DMS153 (cell line): ENCODE measurements at places on chromosomes 5 and 9.

DNA sequence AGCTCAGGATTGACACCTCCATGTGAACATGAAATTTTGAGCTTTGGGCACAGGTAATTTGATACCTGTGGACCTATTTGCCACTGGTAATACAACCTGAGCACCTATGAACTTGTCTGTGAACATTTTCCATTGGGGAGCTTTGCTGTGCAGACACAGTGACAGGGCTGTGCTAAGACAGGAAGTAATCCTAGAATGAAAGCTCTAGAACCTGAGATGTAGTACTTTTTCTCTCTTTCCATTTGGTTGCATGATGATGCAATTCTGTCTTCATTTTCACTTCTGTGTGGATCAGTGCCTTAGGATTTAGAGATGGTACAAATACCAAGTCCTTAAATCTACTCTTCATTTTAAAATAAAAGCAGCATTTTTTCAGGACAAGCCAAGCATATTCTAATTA, 216.9 kb downstream of the NR3C1 start:
- DNase-seq: no peak

- DNase-seq: no peak
Measured at GRCh38 chr9:546797-547223, 294.7 kb upstream of the DMRT1 start.

DNA sequence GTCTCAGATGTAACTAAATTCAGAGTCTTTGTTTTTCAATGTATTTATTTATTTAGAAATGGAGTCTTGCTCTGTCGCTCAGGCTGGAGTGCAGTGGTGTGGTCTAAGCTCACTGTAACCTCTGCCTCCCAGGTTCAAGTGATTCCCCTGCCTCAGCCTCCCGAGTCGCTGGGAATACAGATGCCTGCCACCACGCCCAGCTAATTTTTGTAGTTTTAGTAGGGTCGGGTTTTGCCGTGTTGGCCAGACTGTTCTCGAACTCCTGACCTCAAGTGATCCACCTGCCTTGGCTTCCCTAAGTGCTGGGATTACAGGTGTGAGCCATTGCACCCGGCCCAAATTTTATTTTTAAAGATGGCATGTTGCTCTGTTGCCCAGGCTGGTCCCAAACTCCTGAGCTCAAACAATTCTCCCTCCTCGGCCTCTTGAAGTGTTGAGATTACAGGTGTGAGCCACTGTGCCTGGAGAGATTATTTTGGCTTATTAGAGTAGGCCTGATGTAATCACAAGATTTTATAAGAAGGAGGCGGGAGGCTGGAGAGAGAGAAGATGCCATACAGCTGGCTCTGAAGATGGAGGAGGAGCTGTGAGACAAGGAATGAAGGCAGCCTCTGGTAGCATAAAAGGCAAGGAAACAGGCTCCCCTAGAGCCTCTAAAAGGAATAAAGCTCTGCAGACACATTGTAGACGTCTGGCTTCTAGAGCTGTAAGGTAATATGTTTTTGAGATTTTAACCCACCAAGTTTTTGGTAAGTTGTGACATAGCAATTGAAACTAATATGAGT, 12.9 kb upstream of the KLF9 start:
- DNase-seq: no peak

DNA sequence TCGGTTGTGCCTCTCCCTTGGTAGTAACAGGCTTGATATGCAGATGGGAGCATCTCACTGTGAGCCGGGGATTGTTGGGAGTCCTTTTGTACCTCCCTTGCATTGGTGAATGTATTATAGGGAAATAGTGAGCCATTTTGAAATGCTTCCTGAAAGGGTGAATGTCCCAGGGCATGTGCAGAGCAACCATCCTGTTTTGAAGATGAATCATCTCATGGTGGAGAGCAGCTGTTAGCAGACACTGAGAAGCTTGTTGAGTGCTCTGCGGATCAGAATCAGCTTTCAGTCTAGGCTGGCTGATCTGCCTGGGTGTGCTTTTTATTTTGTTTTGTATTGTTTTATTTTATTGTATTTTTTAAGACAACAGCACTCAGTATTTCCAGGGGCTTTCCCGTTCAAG, 29.7 kb downstream of the SLC36A1 start:
- DNase-seq: no peak

DNA sequence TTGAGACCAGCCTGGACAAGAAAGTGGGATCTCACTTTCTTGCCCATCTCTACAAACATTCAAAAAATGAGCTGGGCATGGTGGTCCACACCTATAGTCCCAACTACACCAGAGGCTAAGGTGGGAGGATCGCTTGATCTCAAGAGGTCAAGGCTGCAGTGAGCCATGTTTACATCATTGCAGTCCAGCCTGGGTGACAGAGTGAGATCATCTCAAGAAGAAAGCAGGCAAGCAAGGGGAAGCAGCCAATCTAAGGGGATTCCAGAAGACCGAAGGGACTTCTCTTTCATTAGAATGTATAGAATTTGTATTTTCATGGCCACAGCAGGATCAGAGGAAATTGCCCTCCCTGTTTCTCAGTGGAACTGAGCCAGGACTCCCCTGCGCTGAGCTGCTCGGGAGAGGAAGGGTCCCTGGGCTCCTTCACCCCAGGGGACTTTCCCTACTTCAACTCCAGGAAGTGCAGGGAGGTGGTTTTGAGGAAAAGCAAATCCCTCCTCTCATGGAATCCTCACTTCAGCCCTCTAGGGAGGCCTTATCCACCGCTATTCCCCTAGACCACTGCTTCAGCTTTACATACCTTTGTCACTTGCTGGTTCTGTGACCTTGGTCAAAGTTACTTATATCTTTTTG, 12.1 kb downstream of the WWC1 start:
- DNase-seq: no peak

DNA sequence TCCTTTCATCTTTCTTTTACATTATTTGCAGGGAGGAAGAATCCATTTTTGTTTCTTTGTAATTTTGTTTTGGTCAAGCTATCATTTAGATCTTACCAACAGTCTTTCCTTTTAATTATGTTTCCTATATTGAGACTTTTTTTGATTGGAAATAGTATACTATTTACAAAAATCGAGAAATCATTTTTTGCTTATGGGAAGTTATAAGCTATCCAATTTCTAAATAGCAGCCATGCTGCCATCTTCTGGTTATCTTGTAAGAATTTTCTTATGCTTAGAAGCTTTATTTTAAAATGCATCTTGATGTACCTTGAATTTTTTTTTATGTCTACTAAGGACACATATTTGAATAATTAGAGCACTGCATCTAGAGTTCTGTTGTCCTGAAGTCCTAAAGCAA, 821.2 kb downstream of the PTPRD start:
- no peak for DNase-seq

GRCh38 chr5:169290895-169291294, 10.0 kb downstream of the SLIT3 start:
- no peak for DNase-seq

GRCh38 chr5:1097381-1097987, 14.4 kb downstream of the SLC12A7 start:
- no peak for DNase-seq

DNA sequence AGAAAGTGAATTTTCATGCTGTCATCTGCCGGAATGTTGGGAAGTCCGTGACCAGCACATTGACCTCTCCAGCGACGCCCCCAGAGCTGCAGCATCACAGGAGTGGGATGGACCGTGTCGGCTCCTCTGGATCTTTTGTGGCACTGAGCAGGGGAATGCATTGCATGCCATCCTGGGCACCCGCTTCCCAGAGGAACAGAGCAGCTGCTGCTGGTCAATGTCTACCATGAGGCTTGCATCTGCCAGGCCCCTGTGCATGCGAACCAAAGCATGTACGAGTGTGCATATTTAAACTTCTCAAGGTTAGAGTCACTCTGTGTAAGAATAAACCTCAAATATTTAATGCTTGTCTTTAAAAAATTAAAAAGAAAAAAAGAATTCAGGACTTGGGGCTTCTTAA, 414.8 kb downstream of the GADD45G start:
- DNase-seq: no peak

- no peak for DNase-seq
Measured at GRCh38 chr9:32940740-32941139, 60.7 kb downstream of the APTX start.

DNA sequence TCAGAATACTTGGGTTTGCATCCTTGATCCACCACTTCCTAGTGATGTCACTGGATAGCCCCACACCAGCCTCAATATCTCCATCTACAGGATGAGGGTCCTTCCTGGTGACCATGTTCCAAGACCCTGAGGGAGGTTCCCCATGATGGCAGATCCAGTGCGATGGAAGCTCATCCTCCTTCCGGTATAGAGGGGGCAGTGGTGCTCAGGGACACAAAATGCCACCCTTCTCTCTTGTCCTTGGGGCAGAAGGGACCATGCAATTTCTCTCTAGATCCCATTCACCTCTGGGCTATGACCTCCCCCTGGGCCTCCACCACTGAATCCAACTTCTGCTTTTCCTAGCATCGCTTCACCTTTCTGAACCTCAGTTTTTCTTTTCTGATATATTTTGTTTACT, 5.4 kb upstream of the SLC25A51 start:
- DNase-seq: no peak

GRCh38 chr5:15168358-15168757, 296.8 kb upstream of the ANKH start:
- DNase-seq: no peak

DNA sequence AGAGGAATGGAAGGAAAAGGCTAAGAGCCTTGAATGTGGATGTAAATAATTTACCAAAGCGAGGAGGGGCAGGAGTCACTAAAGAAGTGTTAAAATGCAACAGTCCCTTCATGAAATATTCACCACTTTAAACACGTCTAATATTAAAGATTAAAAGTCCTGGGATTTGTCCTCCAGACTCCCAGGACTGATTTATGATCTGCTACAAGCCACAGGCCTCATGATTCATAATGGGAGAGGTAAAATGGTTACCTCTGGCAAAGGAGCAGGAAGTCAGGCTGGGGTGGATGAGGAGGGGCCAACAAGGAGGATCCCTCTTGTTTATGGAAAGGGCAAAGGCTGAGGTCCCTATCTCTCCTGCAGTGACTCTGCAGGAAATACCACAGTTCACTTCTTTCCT, 292.4 kb downstream of the TRIM32 start:
- DNase-seq: no peak

- no peak for DNase-seq
Measured at GRCh38 chr9:89376741-89377351, 58.5 kb downstream of the SECISBP2 start.

DNA sequence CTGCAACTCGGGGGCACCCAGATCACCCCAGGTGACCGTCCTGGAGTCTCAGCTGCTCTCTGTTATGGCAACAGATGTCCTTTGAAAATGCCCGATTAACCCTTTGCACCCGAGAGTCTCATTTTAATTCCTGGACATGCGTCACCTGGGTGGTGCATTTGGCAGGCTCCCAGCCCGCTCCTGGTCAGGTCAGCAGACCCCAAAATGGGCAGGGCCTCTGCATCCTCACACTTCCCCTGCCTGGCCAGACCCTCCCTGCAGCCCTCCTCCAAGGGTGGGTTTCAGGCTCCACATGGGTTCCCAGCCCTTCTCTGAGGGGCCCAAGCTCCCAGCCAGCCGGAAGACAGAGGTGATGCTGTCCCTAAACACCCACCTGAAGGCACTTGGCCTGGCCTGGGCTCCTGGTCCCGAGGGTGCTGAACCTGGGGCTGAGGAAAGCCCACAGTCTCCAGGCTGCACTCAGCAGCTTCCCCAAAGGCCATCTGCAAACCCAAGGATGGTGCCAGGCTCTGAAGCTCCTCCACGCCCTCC, 69.4 kb downstream of the PSMB7 start:
- no peak for DNase-seq

DNA sequence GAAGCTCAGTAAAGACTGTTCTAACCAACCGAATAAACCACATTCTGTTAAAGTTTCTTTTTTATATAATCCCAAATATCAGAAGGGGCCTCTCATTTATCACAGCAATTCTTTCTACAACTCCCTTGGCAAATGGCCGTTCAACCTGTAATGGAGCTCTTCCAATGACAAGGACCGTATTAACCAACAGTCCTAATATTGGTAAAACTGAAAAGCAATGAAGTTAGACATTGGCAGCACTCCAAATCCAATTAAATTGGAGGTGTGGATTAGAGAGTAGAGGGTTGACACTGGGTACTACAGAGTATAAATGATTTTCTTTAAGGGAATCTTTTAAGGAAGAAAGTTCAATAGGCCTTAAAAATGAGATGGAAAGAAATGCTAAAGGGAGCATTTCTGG, 842 bp downstream of the TMED7 start:
- no peak for DNase-seq

GRCh38 chr5:54162184-54162583, 148.2 kb downstream of the ARL15 start:
- no peak for DNase-seq

DNA sequence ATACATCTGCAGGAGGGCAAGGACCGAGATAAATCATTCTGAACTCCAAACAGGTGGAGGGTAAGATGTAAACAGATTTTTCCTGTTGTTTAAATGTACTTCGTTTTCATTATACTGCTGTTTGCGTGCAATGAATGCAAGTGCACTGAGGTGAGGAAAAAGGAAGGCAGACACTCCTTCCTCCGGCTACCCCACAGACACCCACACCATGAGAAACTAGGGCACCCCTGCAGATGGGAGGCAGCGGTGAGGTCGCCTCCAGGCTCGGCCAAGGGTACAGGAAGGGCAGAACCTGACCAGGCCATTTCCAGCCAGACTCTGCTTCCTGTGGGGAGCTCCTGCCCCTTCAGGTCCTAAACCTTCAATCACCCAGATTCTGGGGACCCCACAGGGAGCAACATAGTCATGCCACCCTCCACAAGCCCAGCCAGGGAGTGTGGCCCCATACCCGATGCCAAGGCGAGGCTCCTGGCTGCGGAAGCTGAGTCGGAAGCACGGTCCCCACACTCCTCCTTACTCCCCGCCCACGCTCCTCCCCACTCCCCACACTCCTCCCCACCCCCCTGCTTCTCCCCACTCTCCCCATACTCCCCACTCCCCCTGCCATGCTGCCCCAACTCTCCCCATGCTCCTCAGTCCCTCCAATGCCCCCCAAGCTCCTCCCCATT, 37.1 kb downstream of the VAV2 start:
- DNase-seq: no peak

DNA sequence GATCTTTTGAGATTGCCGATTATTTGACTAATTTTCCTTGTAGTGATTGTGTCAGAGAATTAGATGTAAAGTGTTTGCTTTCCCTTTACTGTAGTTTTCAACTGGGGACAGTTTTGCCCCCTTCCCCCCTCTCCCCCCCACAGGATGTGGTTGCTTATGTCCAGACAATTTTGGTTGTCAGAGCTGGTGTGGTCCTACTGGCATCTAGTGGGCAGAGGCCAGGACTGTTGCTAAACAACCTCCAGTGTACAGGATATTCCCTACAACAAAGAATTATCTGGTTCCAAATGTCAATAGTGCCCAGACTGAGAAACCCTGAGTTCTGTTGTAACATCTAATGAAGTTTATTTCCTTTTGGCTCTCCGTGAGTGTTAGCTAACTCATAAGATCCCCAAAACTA, 20.0 kb downstream of the TMEFF1 start:
- DNase-seq: no peak

- no peak for DNase-seq
Measured at GRCh38 chr5:1010641-1011046, 2.0 kb downstream of the NKD2 start.

- DNase-seq: no peak
Measured at GRCh38 chr5:109223531-109223930, 186.2 kb downstream of the PJA2 start.
